ENCODE measurements at places on chromosomes 7 and 10.

GRCh38 chr10:21661935-21662334 is 127.9 kb downstream of the MLLT10 start:
- DNase-seq: no peak

DNA sequence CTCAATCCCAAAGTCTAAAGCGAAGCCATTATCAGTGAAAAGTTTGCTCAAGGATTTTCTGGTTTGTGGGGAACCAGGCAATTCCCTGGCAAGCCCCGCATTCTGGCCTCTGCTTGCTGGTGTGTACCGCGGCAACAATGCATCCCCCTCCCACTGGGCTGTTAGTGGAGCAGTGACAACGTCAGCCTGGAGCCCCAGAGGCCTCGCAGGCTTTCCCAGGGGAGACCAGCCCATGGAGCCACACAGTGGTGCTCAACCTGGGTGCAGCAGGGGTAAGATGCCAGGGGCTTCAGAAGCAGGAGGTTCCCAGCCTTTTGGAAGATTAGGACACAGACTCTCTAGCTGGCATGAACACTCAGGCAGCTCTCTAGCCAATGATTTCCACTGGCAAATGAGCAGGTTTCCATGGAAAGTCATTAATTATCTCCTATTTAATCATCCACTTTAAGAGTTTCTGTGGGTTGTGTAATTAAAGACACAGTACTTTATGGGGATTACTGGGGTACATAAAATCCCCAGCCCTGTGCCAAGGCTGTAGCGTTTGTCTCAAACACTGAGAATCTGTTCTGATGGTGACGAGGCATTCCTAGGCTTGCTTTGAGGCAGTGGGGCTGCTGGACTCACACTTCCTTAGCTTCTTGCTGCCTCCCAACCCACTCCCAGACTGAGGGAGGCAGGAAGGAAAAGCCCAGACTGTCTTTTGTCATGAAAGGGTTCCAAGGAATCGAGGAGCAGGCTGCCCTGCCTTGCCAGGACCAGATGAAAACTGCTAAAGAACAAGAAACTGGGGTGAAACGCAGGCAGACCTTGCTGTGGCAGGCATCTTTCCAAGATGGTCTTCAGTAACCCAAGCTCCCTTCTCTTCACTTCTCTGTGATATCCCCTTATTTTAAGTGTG is 411.9 kb upstream of the SHH start:
- no peak for DNase-seq

DNA sequence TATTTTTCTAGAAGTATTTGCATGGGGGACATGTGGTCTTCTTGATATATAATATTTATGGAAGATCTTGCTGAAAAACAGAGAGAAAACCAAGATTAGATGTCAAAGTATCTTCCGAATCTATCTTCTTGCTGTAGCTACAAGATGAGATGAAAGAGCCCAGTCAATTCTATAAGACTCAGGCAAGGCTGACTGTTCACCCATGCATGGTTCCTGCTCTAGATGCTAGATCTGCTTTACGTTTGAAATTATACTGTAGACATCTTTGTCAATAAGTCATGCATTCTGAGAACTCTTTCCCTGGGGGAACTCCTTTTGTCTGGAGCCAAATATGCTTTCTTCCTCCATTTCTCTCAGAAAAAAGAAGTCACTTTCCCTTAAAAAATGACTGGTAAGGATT is 1292.0 kb downstream of the XPNPEP1 start:
- DNase-seq: no peak

GRCh38 chr10:118865998-118866693 is 111.4 kb upstream of the CACUL1 start:
- no peak for DNase-seq

- DNase-seq: no peak
Observed at GRCh38 chr10:123544986-123545385, 121.2 kb upstream of the GPR26 start.

GRCh38 chr10:124252097-124252715 is 158.8 kb upstream of the CHST15 start:
- no peak for DNase-seq

DNA sequence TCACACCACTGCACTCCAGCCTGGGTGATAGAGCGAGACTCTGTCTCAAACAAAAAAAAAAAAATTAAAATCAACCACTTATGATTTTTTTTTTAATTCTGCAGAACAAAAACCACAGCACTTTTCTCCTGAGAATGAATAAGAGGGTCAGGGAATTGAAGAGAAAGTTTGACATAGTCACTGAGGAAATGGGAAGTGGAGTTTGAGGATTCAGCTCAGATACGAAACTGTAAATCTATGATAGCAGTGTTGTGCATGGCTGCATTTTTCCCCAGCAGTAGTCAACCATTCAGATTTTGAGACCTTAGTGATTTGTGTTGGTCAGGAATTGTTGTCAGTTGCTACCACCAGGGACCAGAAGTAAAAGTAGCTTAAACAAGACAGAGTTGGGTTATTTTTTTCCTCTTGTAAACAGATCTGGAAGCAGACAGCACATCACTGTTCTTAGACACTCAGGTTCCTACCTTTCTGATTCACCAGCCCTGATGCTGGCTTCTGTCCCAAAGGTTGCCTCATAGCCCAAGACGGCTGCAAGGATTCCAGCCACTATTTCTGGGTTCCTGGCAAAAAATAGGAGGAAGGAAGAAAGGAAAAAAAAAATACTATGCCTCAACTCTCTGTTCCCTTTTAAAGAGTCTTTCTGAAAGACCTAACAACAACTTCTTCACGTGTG is 20.1 kb downstream of the PILRA start:
- no peak for DNase-seq

DNA sequence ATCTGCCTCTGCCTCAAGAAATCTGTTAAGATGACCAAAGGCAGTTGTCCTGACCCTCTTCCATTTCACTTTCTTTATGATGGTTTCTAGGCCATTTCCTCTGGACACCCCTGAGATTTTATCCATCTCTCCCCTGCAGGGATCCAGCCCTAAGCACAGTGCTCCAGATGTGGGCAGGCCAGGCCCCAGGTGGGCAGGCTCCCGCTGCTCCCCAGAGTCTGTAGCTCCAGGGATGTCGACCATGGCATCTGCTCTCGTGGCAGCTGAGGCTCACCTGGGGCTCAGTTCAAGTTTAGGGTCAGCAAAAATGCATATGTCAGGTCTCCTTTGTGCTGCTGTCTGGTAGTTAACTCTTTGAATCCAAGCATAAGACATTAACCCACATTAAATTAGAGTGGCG is 11.8 kb downstream of the CEP41 start:
- DNase-seq: no peak

Measured in amniotic stem cell (primary cell).